ENCODE measurements at places on chromosomes 11 and 22. TPM values are rescaled to one million over a fixed set of nuclear protein-coding genes. Genes with fewer than 3 reads are reported as not detected.
A peak's percentile ranks its signal among the peaks of the same experiment; 100 is the strongest.

DNA sequence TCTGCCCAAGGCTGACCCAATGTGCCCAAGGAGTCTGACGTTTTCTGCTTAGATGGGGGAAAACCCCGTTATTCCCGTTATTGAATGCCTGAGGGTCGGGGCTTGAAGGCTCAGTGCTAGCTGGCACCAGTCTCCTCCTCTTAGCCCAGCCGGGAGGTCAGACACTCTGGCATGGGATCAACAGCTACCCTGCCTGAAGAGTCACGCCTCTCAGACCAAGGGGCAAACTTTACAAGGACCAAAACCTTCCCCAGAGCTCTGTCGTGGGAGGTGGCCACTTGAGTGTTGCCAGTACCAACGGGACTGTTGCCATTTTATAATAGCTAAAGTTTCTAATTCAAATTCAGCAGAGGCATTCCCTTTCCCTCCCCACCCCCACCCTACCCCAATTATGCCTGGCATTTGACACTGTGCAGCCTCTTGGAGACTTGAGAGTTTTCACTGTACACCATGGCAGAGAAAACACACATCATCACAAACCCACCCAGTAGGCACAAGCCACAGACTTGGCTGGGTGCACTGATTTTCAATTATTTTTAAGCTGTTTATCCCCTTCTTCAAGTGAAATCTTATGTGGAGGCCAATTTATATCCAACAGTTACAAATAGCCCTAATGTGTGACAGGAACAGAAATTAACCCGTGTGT, 137.5 kb upstream of the SYT13 start:
- DNase-seq: no peak

DNA sequence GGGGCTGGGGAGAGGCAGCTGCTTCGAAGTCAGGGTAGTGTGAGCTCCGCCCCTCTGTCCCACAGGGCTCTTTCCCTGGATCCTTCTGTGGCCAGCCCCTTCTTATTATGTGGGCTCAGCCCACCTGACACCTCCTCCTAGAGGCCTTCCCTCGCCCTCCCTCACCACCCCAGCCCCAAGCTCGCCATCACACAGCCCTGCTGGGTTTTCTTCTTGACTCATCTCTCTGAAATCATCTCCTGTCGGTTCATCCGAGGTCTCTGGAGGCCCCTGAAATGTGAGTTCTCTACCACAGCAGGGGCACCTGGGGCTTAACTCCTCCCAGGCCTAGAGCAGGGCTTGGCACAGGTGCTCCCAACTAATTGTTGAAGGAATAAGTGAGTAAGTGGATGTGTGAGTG, 65.2 kb downstream of the CACNA1I start:
- DNase-seq: no peak

DNA sequence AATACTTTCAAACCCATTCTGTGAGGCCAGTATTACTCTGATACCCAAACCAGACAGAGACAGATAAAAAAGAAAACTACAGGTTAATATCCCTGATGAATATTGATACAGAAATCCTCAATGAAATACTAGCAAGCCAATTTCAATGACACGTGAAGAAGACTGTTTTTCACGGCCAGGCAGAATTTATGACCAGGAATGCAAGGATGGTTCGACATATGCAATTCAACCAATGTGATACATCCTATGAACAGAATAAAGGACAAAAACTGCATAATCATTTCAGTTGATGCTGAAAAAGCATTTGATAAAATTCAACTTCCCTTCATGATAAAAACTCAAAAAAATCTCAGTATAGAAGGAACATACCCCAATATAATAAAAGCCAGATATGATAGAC, 44.5 kb downstream of the SLC22A24 start:
- no peak for DNase-seq

DNA sequence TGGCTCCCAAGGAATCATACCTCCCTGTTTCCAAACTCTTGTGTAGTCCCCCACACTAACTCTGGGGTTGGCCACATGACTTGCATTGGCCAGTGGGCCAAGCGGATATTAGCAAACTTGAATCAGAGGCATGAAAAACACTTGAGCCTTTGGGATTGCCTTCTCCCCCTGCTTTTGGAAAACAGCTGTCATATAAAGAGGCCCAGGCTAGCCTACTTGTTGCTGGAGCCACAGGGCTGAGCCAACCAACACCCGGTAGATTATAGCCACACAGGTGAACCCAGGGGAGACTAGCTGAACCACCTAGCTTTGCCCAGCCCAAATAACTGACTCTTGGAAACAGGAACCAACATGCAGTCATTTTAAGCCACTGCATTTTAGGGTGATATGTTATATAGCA, 354.8 kb downstream of the TENM4 start:
- DNase-seq: no peak

GRCh38 chr11:19027829-19028595, 32.5 kb downstream of the MRGPRX2 start:
- peak; percentile 87 for DNase-seq

- DNase-seq: no peak
These were observed 330.0 kb downstream of the DDX10 start for GRCh38 chr11:108994887-108995286.

- DNase-seq: no peak
These were observed 124.3 kb upstream of the TTC12 start for GRCh38 chr11:113189909-113190667.

DNA sequence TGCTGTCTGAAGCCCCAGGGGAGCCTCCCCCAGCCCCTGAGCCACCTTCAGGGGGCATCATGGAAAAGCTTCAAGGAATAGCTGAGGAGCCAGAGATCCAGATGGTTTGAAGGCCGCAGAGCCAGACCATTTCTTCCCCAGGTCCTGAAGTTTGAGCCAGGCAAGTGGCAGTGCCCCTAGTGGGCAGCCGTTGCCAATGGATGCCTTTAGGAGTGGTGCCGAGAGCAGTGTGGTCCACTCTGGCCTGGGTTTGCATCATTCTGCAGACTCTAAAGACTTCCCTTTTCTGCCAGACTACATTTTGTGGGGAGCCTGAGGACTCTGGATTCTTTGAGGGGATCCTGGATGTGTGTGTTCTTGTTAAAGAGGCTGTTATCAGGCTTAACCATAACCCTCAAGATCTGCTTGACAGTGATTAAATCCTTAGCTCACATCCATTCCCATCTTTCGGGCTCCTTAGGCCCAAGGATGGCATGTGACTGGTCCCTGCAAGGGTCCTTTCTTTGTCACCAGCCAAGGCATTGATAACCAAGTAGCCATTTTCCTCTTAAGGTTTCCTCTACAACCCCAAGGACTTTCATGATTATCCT, 13.1 kb downstream of the HINFP start:
- no peak for DNase-seq

- DNase-seq: no peak
These were observed 3.6 kb upstream of the AP2A2 start for GRCh38 chr11:921921-922678.

DNA sequence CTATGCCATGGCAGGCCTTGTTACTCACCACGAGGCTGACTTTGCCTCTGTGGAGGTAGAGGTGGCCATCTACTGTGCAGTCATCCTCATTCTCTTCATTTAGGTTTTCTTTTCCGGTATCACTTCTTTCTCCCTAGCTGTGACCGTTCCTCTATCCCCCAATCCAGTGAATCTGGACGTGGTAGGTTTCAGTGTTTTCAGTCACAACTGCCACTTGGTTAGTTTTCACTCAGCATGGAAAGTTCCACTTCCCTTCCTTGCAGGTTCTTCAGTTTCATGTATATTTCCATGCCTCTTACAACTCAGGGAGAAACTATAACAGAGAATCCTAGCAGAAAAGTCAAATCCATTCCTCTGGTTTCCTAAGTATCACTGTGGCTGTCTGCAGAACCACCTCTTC, 1.9 kb downstream of the HPS4 start:
- DNase-seq: no peak

DNA sequence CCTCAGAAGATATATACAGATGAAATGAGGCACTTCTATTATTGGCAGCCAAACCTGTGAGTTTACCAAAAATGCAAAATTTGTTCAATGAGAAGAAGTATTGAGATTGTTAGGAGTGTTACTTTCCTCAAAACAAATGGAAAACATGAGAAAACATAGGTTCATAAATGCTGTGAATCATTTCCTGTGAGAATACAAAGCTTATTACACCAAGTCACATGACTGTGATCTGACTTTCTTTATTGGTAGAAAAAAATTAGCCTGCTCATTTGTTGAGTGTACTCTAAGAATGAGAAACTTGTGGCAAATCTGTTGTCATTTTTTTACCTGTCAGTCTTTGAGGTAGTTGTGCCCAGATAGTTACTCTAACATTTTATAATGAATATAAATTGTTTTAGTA, 215.1 kb downstream of the TMEM135 start:
- DNase-seq: peak; percentile 45

- DNase-seq: no peak
These were observed 9.1 kb downstream of the LRFN4 start for GRCh38 chr11:66866007-66866406.

DNA sequence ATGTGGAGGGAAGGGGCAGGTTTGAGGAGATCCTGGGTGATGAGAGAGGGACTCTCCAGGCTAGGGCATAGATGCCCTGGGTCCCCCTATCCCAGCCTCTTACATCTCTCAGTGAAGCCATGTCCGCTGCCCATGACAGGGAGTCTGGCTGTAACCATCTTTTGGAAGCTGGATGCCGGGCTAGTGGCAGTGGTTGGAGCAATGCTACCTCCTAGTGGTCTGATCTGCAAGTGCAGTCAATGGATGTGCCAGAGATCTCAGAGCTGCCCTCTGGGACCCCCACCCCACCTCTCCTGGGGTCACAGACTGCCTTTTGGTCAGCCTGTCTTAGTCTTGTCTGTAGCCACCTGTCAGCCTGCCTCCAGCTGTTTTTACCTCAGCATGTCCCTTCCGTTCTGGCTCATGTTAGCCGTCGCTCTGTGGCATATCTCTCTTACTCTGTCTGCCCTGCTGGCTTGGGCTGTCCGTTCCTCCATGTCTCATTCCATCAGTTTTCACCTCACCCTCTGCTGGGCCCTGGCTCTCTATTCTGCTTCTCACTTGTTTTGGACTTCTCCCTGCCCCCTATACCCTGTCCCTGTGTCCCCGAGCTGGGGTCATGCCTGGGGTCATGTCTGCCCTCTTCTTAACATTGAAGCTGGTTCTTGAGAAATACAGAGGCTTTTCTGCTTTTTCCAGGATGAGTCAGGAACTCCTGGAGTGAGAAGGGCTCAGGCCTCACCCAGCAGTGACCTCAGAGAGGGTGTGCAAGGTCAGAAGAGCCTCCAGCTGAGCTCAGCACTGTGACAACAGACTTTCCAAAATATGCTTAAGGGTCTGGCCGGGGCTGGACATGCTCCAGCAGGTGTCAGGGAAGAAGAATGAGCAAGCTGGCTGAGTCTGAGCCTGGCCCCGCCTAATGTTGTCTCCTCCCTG, 52.0 kb upstream of the THY1 start:
- DNase-seq: peak; percentile 38

DNA sequence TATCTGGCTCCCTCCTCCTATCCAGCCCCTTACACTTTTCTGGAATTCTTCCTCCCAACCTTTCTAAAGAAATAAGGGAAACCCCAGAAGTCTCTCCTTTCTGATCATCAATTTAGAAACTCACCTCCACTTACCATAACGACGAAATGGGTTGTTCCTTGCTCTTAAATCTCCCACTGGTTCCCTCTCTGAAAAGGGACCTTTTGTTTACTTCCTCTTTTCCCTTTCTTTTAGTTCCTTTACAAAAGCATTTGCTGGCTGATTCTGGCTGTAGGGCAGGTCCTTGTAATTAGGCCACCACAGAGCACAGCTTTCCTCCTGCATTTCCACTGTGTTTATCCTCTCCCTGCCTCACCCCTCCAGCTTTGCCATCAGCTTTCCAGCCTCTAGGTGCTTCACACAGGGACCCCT, 12.0 kb downstream of the JAML start:
- no peak for DNase-seq

DNA sequence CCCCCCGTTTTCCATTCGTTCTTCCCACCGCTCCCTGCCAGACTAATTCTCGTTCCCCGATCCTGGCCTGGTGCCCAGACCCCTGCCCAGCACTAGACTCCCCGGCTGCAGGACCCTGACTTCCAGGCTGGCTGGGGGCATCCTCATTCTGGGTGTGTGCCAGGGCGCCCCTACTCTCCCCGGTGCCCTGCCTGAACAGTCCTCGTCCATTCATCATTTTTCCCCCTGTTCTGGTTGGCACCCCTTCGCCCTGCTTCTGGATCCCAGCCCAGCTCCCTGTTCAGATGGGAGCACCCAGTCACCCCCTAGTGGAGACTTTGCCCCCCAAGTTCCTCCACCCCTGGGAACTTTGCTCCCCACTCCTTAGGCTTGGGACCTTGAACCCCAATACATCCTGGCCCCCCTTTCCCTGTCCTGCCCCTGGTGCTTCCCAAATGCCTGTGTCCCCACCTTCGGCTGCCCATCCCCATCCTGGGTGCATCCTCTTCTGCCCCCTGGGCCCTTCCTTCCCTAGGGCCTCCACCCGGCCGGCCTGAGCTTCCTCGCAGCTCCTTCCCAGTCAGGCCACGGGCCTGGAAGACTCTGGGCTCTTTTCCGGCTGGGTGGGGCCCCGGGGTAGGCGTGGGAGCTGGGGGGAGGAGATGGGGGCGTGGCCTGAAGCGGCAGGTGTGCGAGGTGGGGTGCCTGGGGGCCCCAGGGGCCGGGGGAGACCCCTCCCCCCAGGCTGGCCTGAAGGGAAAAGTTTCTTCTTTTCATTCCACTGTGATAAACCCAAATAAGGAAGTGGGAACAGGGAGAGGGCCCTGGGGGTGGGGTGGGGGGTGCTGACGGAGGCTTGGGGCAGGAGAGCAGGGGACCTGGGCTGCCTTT, 908 bp downstream of the PLCB3 start:
- DNase-seq: no peak

- peak; percentile 37 for DNase-seq
These were observed 9.4 kb downstream of the TRIM6 start for GRCh38 chr11:5605849-5606248.

DNA sequence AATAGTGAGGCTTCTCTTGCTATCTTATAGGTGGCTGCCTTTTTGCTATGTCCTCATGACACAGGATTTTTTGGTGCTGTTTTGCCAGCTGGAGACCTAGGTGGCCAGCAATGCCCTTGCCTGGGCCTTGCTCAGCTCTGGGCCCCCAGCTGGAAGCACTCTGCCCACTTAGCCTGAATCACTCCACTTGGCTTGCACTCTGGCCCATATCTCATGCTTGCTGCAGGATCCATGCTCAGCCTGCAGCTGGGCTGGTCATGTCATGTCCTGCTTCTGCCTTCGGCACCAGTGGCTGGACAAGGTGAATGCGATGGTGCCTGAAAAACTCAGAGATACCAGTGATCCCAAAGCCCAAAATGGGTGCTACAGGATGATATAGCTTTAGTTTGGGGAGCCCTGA, 818.6 kb upstream of the FAT3 start:
- DNase-seq: no peak

The LYVE1 gene
- 441 TPM for total RNA-seq

The OR51B4 gene
- total RNA-seq: not detected

The ENTHD1 gene
- not detected for total RNA-seq

The ACTN3 gene
- under 0.01 TPM for total RNA-seq

Measured in dermis microvascular lymphatic vessel endothelial cell (primary cell).